Stimulated activated CD4-positive, alpha-beta T cell treated with anti-CD3 and anti-CD28 coated beads, Interleukin-12 subunit alpha, Interleukin-12 subunit beta, amount 100 ng/mL, for 4 hours (primary cell): ENCODE measurements at places on chromosomes 11 and 22.
A peak's percentile ranks its signal among the peaks of the same experiment; 100 is the strongest.

- DNase-seq: peak; percentile 5
Measured at GRCh38 chr11:123654566-123655081, at the start of gene SCN3B. SCN3B (minus strand) TSS chr11:123654624; CDS start chr11:123653801, 823 bp downstream.

- no peak for DNase-seq
Measured at GRCh38 chr11:32430568-32431381, 4.6 kb downstream of the WT1 start.

DNA sequence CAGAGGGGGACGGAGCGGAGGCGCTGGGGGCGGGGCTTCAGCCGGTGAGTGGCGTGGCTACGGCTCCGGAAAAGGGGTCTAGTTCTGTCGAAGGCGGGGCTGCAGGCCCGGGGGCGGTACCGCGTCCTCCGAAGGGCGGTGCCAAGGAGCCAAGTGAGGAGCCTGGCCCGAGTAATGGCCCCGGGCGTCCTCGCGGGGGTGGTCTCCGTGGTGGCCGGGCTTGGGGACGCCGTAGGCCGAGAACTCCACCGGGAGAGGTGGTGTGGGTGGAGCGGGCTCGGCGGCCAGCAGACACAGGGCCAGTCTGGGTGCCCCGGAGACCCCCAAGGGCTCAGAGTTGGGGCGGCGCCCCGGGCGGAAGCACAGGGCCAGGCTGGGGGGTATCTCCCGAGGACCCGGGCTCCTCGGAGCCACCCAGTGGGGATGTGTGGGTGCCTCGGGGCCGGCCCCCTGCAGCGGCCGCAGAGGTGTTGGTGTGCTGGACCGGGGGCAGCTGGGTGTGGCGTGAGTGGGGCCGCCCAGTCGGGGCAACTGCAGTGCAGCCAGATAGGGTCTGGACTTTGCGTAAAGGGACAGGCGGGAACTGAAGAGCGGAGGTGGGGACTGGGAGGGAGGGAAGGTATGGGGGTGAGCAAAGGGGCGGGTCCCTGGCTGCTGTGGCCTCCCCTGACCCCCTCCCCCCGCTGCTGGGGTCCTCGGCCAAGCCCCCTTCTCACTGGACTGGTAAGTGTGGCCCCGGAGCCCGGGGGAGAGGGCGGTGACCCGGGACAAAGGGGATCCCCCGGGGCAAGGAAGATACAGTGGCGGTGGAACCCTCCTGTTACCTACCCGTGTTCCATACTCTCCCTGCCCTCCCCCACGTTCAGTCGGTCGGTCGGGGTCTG, 838 bp downstream of the FKBP2 start:
- DNase-seq: no peak

GRCh38 chr11:78011301-78011700, 11.8 kb downstream of the KCTD14 start:
- DNase-seq: no peak

DNA sequence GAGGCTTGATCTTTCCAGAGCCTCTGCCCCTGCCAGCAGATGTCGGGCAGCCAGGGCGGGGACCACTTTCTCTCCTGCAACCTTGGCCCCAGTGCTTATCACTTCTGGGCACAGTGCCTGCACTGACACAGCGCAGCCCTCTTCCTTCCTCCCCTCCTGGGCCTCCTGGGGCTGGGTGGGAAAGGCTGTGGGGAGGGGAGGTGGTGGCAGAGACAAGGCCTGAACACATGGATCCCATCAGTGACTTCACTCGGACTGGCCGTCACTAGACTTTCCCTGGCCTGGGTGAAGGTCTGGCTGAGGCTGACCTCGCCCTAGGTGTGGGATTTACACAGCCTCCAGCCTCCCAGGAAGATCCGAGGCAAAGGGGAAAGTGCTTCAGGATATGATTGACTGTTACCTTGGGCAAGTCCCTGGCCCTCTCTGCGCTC, 68.1 kb downstream of the LRRC32 start:
- no peak for DNase-seq

GRCh38 chr11:8321876-8322275, 58.2 kb upstream of the LMO1 start:
- no peak for DNase-seq

DNA sequence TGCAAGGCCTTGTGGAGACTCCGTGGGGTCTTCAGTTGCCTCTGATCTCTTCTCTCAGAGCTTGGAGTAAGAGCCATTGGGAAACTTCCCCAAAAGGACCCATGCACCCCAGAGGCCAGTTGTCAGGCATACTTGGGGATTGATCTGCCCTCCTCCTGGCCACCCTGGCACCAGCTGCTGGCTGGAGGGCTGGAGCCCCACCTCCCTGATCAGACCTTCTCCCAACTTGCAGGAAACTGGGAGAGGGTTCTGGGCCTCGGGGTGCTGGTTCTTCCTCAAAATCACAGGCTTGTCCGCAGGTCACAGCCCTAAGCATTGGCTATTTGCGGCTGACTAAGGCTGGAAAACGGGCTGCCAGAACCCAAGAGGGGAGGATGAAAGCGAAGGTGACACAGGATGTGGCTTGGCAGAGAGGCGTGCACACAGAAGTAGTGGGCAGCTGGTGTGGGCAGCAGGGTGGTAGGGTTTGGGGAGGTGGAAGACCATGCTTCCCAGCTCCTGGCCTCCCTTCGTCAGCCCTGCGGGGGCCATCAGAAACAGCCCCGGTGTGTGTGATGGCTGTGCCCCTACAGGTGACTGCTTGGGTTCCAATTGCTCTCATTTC, 1.3 kb upstream of the DGKZ start:
- no peak for DNase-seq

- no peak for DNase-seq
Measured at GRCh38 chr22:49010901-49011300, 816.8 kb downstream of the BRD1 start.

- no peak for DNase-seq
Measured at GRCh38 chr11:32874132-32874531, 18.5 kb upstream of the QSER1 start.
